ENCODE measurements at places on chromosomes 13 and 19.

- H3K36me3 ChIP-seq = no peaks in the 10 kb centered on the region
- H3K4me3 ChIP-seq = no peak overlapping the region
- no peaks in the 10 kb centered on the region for H3K4me1 ChIP-seq
- no peak overlapping the region for H3K27ac ChIP-seq
Observed at GRCh38 chr19:33186431-33187182, 7.5 kb upstream of the LRP3 start.

- H3K4me3 ChIP-seq = no peak within 1 kb of the TSS
- no peak within 1 kb of the TSS for H3K27ac ChIP-seq
- no peaks in the 10 kb centered on the region for H3K27me3 ChIP-seq
- no peaks in the 10 kb centered on the region for H3K36me3 ChIP-seq
Observed at GRCh38 chr13:51844862-51845573, at the start of gene TMEM272. TMEM272 (minus strand) TSS chr13:51845177; CDS start chr13:51838530, 6,647 bp downstream.

- H3K27ac ChIP-seq = no peak overlapping the region
- peaks cover 4% of the 10 kb centered on the region for H3K36me3 ChIP-seq
- DNase-seq = no peak
- H3K4me1 ChIP-seq = peaks cover 2% of the 10 kb centered on the region
Observed at GRCh38 chr19:37699057-37699456, 20.5 kb downstream of the ZNF607 start.

DNA sequence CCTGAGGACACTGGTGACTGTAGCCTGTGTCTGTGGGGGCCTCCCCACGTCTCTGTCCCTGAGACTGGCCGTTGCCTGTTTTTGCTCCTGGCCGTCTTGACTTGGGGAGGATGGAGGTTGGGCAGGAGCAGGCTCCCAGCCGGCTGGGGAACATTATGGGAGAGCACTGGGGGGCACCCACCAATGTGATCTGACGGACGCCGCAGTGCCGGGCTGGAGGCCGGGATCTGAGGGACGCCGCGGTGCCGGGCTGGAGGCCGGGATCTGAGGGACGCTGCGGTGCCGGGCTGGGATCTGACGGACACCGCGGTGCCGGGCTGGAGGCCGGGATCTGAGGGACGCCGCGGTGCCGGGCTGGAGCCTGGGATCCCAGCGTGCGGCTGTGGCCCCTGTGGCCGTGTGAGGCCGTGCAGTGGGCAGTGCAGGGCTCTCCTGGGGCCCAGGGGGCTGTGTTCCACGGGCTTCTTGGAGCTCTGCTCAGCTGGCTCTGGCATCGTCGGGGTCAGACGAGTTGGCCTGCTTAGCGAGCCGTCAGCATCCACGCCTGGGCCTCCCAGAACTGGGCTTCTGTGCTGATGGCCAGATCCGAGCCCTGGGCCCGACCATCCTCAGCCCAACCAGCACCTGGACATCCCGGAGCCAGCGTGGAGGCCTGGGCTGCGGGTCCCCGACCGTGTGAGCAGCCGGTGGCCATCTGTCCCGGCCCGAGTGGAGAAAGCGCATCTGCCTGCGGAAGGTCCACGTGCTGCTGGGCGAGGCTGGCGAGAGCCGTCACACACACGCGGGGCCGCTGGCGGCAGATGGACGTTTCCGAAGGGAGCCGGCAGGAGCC is 45.8 kb downstream of the GAS6 start:
- no peaks in the 10 kb centered on the region for H3K4me1 ChIP-seq
- no peak overlapping the region for H3K27ac ChIP-seq
- H3K27me3 ChIP-seq = no peaks in the 10 kb centered on the region

GRCh38 chr13:104485571-104485970 is 1419.4 kb upstream of the SLC10A2 start:
- no peaks in the 10 kb centered on the region for H3K27me3 ChIP-seq
- H3K36me3 ChIP-seq = no peaks in the 10 kb centered on the region
- no peak for DNase-seq
- H3K4me1 ChIP-seq = no peaks in the 10 kb centered on the region

- no peaks in the 10 kb centered on the region for H3K27me3 ChIP-seq
- no peak overlapping the region for H3K27ac ChIP-seq
- H3K4me1 ChIP-seq = 0 out of 2 replicates have a peak, but pooled peaks cover 1% of the 10 kb centered on the region
- peaks cover 20% of the 10 kb centered on the region for H3K36me3 ChIP-seq
- no peak overlapping the region for H3K4me3 ChIP-seq
Observed at GRCh38 chr19:7993560-7993959, 11.9 kb downstream of the ELAVL1 start.

- no peak overlapping the region for H3K4me3 ChIP-seq
- no peaks in the 10 kb centered on the region for H3K27me3 ChIP-seq
- H3K4me1 ChIP-seq = no peaks in the 10 kb centered on the region
- no peak for DNase-seq
- H3K27ac ChIP-seq = no peak overlapping the region
- H3K36me3 ChIP-seq = no peaks in the 10 kb centered on the region
Observed at GRCh38 chr13:43014162-43014561, 9.2 kb upstream of the DNAJC15 start.

GRCh38 chr13:92825938-92826596 is 400.5 kb upstream of the GPC6 start:
- no peak overlapping the region for H3K27ac ChIP-seq
- H3K27me3 ChIP-seq = no peaks in the 10 kb centered on the region
- no peaks in the 10 kb centered on the region for H3K4me1 ChIP-seq
- no peaks in the 10 kb centered on the region for H3K36me3 ChIP-seq
- no peak for DNase-seq
- no peak overlapping the region for H3K4me3 ChIP-seq

DNA sequence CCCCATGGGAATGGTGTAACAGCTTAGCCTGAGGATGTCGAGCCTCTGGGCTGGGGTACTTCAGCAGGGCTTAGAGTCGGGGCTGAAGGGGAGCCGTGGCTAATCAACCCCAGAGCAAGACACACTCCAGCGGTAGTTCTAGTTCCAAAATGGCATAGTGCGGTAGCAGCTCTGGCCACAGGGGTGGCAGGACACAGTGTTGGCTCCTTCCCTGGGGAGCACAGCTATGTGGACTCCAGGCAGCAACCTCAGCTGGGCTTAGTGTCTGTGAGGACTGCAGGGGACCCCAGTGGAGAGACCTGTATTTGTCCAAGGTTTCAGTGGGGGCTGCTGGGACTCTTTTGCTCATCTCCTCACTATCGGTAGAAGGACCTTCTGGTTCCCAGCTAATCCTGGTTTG is 70.8 kb upstream of the PCDH20 start:
- DNase-seq = no peak
- H3K27ac ChIP-seq = no peak overlapping the region
- no peaks in the 10 kb centered on the region for H3K36me3 ChIP-seq
- H3K4me3 ChIP-seq = no peak overlapping the region
- no peaks in the 10 kb centered on the region for H3K27me3 ChIP-seq

DNA sequence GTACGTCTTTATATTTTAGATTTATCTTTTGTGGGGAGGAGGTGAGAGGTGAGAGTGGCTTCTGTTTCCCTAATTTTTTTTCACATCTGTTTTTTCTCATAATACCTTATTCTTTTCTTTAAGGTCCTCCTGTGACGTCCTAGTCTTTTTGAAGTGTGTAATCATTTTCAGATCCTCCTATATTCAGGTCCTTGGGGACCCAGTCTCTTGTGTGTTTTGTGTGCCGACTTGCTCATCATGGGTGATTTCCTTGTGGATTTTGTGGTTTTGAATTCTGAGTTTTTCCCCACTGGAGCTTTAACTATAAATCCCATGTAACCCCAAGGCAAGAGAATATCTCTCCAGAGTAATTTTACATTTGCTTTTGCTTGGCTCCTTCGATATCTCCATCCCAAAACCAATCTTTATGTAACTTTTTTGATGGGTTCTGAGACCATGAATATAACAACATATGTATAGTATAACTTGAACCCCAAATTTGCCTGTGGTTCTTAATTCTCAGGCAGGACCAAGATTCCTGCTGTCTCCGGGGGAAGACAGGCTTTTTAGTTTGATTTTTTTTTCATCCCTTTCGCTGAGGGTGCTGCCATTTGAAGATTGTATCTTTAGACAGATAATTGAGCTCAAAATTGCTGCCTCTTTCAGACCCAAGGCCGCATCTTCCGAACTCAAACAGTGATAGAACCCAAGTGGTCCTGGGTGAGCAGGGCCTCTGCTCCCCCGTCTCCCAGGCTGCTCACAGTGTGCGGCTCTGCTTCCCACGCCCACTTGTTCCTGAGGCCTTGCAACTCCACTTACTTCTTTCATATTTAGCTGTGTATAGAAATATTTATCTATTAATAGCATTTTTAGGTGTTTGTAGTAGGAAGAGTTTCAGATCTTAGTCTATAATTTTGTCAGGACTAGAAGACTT is 59.1 kb upstream of the GPR183 start:
- no peaks in the 10 kb centered on the region for H3K27me3 ChIP-seq
- no peak overlapping the region for H3K4me3 ChIP-seq
- no peak for DNase-seq
- no peaks in the 10 kb centered on the region for H3K4me1 ChIP-seq

GRCh38 chr13:79314652-79315051 is 91.4 kb downstream of the RBM26 start:
- H3K4me3 ChIP-seq = no peak overlapping the region
- no peaks in the 10 kb centered on the region for H3K36me3 ChIP-seq
- no peaks in the 10 kb centered on the region for H3K27me3 ChIP-seq
- no peak overlapping the region for H3K27ac ChIP-seq

DNA sequence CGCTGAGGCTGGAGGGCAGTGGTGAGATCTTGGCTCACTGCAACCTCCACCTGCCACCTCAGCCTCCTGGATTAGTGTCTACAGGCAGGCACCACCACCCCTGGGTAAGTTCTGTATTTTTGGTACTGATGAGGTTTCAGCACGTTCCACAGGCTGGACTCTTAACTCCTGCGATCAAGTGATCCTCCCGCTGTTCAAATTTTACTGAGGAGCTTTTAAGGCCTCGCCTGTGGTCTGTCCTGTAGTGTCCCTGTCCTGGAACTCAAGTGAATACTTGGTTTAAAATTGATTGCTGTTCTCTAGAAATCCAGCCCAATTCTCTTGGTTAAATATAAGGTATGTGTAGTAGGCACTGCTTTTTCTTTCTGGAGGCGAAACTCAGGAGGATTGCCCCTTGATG is 65.2 kb downstream of the DPRX start:
- no peaks in the 10 kb centered on the region for H3K4me1 ChIP-seq
- peaks cover 22% of the 10 kb centered on the region for H3K36me3 ChIP-seq
- no peaks in the 10 kb centered on the region for H3K27me3 ChIP-seq
- H3K27ac ChIP-seq = no peak overlapping the region
- DNase-seq = peak; percentile 45

GRCh38 chr19:14091081-14091812 is 696 bp upstream of the SAMD1 start:
- H3K4me3 ChIP-seq = peak overlapping the region; percentile 89
- peaks cover 8% of the 10 kb centered on the region for H3K36me3 ChIP-seq
- no peaks in the 10 kb centered on the region for H3K27me3 ChIP-seq
- H3K4me1 ChIP-seq = peaks cover 3% of the 10 kb centered on the region
- DNase-seq = no peak

DNA sequence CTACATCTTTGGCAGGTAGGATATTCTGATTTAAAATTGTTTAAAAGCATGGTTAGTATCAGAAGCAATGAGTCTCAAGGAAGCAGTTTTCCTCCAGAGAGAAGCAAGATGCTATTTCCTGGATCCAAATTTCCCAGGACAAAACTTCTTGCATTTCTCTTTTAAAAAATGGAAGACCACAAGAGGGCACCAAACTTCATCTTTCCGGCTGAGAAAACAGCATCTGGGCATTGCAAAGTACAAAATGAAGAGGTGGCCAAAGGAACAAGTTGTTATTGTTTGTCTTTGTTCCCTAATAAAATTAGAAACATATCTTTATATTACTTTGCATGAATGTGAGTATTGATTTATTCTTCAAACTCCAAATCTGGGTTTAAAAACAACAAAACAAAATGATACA is 60.0 kb upstream of the LRCH1 start:
- H3K36me3 ChIP-seq = no peaks in the 10 kb centered on the region
- DNase-seq = peak; percentile 9
- no peak overlapping the region for H3K27ac ChIP-seq
- H3K4me3 ChIP-seq = no peak overlapping the region

DNA sequence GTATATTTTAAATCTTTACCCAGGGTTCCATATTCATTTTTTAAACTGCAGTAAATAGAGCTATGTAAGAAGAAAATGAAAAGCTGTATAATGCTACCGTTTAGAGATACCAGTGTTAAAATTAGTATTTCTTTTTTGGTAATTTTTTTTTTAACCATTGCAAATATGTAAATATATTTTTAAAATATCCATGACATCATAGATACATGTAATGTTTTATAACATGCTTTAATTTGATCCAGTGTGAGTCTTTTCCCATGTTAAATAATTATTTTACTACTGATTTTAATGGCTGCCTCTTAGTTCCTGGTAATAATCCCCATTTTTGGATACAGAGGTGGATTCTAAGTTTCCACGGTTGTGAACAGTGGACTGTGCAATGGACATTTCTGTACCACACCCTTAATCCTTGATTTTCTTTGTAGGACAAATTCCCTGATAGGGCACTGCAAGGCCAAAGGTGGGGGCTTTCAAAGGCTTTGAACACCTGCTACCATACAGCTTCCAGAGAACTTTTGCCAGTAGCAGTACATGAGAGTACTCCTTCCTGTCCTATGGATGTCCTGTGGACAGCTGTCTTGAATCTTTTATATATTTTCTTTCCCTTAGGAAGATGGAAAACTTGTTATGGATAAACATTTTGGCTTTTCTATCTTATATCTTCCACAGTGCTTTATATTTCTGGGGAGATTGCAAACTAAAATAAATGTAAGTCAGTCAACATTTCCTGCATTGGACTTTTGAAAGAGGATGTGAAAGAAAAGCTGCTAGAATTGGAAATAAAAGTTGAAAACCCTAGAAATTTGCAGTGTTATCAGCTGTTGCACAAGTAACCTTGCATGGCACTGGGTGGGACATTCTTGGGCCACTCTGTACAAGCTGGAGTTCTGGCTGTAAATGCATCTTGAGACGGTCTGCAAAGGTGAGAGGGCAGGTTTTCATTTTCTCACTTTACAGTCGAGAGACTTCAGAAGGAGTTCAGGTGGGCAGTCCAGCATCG is 46.8 kb downstream of the ARHGEF7 start:
- no peak for DNase-seq
- H3K27ac ChIP-seq = no peak overlapping the region

DNA sequence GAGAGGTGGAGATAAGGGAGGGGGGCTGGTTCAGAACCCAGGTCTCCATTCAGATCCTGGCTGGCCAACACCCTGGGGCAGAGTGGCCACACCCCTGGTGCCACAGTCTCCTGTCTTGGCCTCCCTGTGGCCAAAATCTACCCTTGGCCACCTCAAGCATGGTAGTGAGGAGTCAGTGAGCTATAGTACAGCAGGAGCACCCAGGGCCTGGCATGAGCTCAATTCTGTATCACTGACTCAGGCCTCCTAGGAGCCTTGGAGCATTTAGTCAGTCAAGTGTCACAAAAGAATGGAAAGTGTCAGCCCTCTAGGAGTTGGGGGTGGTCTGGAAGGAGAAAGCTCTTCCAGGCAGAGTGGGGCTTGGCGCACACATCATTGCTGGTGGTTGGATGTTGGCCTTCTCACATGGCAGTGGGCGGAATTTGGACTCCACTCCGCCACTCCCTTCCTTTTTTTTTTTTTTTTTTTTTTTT is 6.6 kb upstream of the CD79A start:
- no peaks in the 10 kb centered on the region for H3K27me3 ChIP-seq
- no peaks in the 10 kb centered on the region for H3K4me1 ChIP-seq

Measured in iPS DF 6.9 (cell line).